Fibroblast of skin of right biceps (primary cell): ENCODE measurements at places on chromosomes 5 and 9.

DNA sequence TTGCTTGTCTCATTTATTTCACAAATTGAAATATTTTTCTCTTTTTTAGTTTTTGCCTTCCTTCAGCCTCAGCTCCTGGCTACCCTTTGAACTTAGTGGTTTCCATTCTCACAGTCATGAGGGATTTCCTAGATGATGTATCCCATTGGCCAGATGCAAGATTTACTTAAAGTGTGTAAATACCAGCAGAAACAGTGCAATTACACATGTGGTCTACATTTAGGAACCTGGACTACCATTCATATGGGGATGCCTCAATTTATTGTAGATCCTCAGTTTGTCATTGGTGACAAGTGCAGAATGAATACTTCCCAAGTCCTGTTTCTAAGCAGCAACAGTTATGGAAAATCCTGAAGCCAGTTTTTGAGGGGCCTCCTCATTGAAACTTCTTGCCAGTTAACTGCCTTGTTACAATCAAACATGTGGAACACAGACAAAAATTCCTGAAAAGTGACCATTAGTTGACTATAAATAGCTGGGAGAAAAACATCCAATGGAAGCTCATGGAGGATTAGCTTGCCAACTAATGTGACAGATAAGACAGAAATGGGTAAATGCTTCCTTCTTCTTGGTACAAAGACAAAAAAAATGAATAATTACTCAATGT, 113.6 kb upstream of the FER start:
- DNase-seq = peak; percentile 52

- peak; percentile 49 for DNase-seq
Measured at GRCh38 chr5:145178641-145179523, 656.3 kb downstream of the PRELID2 start.

DNA sequence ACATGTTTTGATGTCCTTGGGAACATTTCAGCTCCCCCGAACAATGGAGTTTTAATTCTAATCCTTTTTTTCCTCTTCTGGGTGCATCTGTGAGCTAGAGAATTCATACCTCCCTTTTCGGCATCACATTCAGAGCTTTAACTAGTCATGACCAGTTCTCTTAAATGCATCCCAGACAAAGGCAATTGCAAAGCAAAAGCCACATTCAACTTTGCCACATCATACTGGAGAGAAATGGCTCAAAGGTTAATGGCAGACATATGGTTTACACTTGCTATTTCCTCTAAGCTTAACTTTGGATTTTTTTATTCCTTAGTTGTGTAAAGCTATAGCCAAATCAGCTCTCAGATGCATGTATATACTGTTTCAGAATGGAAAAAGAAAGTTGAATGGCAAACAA, 153.3 kb downstream of the ESM1 start:
- DNase-seq = peak; percentile 55

DNA sequence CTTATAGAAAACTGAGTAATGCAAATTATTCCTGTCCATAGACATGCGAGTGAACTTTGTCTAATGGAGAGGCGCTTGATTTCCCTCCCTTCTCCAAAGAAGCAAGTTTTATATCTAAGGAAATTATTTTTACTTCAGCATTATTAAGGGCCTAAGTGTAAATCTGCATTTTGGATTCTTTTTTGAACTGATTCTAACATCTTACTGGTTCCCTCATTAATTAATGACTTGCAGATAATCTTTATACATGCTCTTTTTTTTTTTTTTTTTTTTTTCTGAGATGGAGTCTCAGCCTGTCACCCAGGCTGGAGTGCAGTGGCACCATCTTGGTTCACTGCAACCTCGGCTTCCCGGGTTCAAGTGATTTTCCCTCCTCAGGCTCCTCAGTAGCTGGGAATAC, 209.5 kb downstream of the TLE4 start:
- DNase-seq = no peak

DNA sequence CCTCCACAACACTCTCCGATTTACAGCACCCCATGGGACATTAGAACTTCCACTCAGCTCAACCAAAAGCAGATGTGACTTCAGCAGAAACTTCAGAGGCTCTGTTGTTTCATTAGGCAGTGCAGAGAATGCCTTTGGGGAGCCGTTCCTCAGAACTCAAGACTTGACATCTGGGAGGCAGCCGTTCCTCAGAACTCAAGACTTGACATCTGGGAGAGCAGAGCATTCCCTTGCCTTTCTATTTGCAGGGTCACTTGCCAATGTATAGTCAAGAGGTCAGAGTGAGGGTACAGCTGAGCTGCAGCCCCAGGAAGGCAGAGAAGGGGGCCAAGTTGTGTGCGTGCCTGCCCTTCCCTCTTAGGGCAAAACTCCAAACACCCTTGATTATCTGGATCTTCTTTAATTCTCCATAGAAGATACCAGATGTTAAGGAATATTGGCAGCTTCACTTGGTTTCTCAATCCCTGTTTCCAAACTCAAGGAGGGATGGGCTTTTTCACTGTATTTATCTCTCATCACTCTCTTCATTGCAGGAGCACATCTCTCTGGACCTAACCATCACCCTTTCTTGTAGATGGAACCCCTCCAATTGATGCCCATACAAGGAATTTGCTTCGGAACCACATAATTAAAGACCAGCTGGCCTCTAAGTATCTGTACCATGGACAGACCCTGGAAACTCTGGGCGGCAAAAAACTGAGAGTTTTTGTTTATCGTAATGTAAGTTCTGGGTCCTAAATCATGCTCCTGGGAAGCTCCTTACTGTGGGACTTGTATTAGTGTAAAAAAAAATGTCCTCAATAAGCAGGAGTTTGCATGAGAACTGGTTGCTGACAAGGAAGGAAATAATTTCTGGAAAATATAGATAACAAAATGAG, 25.6 kb downstream of the TGFBI start:
- peak; percentile 66 for DNase-seq

GRCh38 chr9:25681266-25681665, 3.0 kb upstream of the TUSC1 start:
- peak; percentile 72 for DNase-seq

GRCh38 chr5:158658446-158659230, 441.1 kb downstream of the EBF1 start:
- peak; percentile 75 for DNase-seq

- peak; percentile 55 for DNase-seq
Measured at GRCh38 chr5:10467281-10468198, 25.9 kb downstream of the ROPN1L start.

DNA sequence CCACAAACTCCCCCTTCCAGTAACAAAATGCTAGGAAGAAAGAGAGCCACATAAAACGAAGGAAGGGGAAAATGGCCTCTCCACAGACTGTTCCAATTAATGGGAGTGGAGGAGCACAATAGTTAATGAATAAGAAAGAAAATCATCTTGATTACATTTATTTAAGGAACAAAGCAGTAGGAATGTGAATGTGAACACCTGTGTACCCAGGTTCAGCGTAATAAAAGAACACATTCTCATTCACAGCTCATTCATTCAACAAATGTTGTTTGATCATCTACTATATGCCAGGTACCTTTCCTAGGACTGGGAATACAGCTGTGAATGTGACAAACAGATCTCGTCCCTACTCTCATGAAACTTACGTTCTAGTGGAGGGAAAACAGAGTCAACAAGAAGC, 35.7 kb downstream of the SIL1 start:
- no peak for DNase-seq

DNA sequence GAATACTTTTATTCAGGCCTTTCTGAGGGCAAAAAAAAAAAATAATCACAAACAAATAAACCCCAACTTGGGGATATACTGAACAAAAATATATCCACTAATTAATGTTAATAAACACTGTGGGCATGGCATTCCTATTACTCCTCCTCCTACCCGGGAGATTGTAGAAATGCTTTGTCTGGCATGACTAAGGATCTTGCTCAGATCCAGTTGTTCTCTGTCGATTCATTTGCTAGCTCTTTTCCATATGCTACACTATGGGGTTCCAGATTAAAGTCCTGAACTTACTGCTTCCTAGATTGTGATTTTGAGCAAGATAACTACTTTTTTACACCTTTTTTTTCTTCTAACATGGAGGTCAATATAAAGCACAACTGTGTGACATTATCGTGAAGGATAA, 102.2 kb upstream of the PRR16 start:
- DNase-seq = no peak

DNA sequence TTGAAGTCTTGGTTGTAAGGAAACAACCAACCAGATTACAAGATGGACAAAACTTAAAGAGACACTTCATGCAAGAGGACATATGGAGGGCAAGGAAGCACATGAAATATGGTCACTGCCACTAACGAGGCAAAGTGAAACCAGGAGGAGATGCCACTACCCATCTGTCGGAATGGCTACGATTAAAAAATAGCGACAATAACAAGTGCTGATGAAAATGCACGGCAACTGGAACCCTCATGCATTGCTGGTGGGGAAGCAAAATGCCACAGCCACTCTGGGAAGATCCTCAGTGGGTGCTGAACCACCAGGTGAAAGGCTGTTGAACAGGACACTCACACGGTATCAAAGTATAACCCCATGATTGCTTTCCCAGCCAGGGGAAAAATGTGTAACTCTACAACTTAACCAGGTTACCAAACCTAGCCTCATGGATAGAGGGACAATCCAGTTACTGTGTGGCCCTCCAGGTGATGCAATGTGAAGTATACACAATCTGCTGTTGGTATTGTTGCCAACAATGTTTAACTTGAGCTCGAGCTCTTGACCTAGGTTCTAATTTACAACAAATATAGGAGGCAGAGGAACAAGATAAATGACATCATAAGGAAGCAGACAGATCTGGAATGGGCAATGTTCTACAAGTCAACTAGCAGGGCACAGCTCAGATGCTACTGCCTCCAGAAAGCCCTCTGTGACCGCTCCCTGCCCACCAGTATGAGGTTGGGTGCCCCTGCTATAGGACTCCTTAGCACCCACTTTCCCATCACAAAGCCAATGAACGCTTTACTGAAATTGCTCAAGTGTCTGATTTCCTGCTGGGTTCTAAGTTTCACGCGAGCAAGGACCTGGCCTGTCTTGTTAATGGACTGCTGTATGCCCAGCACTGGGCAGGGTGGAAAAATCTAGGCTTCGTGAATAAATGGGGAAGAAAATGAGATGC, 25.8 kb downstream of the SH3PXD2B start:
- no peak for DNase-seq

- peak; percentile 83 for DNase-seq
Measured at GRCh38 chr5:168801567-168801966, 222.4 kb upstream of the PANK3 start.

- DNase-seq = no peak
Measured at GRCh38 chr5:7857926-7858632, 7.1 kb upstream of the CFAP90 start.

GRCh38 chr5:139725073-139725830, 70.4 kb upstream of the PSD2 start:
- DNase-seq = peak; percentile 54

DNA sequence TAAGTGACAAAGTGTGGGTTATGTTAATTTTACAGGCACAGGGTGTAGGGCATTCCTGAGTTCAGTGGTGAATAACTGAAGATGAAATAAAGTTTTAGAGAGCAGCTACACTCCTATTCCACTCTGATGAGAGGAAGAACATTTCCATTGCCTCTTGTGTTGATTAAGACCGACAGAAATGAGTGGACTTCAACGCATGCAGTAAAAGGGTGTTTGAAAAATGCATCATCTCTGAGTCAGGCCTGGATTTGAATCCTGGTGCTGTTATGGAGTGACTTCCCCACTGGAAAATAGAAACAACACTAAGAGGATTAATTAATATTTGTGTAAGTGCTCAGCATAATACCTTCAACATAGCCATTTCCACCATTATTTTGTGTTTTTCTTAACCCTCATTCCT, 86.3 kb downstream of the PRR16 start:
- DNase-seq = peak; percentile 23

- peak; percentile 32 for DNase-seq
Measured at GRCh38 chr9:82202808-82203207, 214.2 kb downstream of the SPATA31D1 start.

- peak; percentile 51 for DNase-seq
Measured at GRCh38 chr9:92392690-92393089, 11.7 kb downstream of the OGN start.
